Stimulated activated CD8-positive, alpha-beta memory T cell treated with anti-CD3 and anti-CD28 coated beads, Interleukin-7, amount 100 ng/mL, for 1 hour (primary cell): ENCODE measurements at places on chromosomes 3 and 15.

- DNase-seq = no peak
Measured at GRCh38 chr3:58009749-58010535, 1.7 kb downstream of the FLNB start.

DNA sequence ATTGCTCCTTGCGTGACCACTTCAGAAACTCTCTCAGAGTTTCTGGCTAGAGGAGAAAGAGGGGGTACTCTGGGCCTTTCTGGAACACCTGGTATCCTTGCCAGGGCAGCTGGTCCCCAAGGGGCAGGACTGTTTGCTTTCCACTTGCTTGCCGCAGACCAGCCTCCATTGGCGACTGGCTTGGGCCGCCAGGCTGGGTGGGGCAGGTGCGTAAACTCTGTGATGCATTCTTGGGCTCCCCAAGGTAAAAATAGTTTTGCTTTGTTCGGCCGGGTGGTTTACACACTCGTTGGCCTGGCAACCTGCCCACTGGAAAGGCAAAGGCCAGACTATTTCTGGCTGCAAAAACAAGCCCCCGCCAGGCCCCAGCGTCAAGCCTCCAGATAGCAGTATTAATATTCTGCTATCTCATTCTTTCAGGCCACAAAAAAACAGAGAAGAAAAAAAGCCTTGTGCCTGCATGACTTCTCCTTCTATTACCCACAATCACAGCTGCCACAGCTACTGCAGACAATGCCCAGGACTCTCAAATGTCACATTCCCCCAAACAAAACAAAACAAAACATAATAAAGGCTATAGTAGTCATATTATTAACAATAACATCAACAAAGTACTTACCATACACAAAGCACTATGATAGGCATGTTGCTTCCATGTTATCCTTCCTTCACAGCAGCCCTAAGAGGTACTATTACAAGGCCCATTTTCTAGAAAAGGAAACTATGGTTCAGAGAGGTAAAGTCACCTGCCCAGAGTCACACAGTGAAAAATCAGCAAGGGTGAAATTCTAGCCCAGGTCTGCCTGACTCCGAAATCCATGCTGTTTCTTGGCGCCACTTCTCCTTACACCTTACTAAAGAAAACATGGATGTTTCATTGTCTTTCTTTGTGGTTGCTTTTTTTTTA lies 14.0 kb upstream of the SSUH2 start:
- DNase-seq = no peak

DNA sequence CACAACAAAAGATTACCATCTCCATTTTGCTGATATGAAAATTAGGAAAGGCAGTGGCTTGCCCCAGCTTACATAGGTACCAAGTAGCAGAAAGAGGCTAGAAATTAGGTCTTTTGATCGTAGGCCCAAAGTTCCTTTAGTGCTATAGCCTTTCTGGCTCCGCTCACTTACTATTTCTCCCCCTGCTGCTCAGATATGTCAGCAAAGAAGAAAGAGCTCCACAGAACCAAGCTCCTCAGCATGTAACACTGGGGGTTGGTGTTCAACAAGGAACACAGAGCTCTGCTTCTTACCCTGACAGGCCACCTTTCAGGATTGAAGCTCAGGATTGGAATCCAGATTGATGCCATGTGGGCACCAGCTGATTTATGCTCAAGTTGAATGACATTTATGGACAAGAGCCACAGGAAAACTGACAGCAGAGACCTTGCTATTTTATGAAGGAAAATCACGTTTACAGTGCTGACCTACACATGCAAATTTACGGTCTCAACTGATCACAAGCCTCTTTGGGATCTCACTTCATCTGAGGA lies 6.1 kb upstream of the IL12A start:
- DNase-seq = no peak

DNA sequence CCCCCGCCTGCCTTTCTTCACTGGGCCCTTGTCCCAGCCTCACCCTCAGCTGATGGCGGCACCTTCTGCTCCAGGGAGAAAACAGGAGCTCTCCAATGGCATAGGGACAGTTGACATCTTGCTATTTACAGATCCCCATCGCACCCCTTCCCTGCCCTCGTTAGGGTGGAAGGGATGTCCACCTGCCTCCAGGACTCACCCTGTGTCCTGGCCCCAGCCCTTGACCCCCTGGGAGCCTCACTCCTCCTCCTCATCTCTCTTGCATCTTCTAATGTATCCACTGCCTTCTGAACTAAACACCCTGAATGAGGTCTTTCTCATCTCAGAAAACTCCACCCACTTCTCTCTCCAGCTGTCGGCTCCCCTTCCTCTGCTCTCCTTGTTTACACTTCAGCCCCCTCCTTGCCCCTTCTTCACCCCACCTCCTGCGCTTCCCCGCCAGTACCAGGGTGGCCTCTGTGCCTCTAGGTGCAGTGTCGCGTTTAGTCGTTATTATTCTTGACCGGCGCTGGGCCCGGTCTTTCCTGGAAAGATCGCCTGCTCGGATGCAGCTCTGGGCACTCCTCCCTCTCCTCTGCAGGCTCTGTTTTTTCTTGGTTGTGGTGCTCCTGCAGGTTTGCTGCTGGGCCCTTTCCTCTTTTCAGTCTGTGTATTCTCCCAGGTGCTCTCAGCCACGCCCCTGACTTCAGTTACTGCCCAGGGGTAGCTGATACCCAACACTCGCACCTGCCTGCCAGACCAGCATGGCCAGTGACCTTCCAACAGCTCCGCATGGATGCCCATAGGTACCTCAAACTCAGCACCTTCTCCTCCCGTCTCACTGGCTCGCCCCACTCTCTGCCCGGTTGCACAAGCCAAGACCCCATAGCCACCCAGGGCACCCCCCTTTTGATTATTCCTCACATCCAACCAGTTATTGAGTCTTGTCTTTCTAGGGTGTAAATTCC lies 42.9 kb downstream of the PML start:
- no peak for DNase-seq

- DNase-seq = peak; percentile 23
Measured at GRCh38 chr15:57732526-57733331, 26.2 kb downstream of the POLR2M start.

DNA sequence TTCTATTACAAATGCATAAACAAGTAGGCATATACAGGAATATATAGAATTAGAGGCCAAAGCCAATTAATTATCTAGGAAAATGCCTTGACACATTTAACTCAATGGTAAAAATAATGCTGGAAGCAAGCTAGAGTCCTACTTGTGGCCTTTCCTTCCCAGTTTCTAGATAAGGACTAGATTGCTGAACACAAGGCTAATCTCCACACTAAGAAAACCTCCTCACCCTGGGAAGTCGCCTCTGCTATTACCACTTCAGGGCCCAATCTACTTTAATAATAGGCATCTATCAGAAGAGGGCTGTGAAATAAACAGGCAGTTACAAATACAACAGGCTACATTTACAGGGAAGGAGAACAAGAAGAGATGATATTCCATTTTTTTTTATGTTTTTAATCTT lies 80.5 kb upstream of the PRICKLE2 start:
- DNase-seq = no peak

DNA sequence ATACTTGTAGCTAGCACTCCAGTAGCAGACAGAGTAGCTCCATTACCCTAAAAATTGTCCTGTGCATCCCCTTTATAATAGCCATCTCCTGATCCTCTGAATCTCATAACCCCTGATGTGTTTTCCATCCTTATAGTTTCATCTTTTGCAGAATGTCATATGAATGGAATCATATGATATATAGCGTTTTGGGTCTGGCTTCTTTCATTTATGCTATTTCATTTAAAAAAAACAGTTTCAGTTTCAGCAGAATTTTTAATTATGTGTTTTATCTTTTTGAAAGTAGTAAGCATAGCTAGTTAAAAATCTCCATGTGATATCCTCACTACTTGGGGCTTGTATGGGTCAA lies 132.7 kb downstream of the KLF13 start:
- no peak for DNase-seq

DNA sequence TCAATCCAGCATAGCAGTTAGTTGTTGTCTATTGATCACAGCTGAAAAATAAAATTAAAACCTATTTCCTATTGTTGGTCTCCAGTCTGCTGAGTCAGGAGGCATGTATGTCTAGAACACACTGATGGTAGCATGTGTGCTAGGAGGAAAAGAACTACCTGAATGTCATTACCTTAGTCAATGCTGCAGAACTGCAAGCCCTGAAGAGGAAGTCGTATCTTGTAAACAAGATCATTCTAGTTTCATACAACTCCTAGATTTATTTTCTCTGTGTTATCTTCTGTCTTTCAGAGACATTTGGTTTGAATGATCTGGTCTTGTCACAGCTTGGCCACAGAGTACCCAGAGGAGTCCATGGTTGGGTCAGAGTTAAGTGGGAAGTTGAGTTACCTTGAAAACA lies 110.0 kb upstream of the MRPL3 start:
- DNase-seq = no peak
